ENCODE measurements at places on chromosomes 13 and 19.
A peak's percentile ranks its signal among the peaks of the same experiment; 100 is the strongest.

GRCh38 chr13:97506511-97506910, 72.5 kb downstream of the RAP2A start:
- DNase-seq = no peak

DNA sequence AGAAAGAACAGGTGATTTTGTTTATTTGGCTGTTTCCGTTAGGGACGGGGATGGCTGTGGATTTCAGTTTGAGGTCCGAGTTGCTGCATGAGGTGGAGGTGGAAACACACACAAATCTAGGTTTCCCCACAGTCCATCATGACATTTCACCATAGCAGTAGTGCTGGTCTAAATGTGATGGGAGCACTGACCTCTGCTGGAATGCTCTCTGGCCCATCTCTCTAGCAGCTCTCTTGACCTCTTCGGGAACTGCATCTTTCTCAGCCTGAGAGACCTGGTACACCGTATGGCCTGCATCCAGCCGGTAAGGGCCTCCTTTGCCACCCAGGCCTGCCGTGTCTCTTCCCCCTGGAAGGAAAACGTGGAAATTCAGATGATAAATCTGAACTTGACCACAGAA, 154.0 kb downstream of the RGCC start:
- no peak for DNase-seq

DNA sequence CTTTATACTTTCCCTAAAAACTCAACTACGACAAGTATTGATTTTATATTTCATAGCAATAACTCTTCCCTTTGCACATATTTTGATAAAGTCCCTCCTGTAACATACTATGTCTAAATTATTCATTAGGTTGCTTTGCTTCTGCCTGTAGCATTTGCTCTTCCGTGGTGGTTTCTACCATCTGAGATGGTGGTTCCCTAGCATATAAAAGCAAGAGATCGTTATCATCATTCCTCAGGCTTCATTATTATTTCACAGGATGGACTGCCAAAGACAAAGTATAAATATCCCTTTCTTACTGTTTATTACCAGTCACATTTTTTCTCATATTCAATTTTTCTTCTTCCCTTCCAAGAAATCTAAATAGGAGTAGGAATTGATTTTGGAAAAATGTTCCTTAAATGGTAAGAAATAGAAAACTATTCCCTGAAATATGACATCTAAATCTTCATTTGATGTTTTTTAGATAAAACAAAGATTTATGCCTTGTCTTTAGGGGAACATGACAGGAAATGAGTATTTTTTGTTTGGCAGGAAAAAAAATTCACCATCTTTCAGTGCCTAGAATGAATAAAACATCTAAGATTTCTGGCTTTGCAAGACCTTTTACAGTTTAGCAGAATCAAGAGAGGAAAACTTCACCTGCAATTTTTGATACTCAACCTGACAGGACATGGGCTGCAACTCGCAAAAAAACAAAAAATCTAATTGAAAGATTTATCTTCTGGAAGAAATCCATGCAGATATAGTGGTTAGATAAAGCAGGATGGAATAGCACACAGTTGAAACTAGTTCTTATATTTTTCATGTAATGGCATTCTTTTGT, 340.0 kb downstream of the SPRY2 start:
- no peak for DNase-seq

DNA sequence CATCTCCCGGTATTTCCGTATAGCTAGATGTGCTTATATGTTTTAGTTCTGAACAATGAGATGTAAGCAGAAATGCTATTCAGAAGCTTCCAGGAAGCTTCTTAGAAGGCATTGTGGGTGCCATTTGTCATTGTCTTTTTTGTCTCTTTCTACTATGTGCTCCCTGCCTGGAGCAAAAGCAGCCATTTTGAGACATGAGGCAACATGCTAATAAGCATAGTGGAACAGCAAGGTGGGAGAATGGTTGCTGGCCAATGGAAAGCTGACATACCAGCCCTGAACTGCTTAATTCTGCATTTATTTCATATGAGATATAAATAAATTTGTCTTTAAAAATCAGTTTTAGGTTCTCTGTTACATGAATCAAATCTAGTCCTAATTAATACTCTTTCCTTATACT, 299.7 kb downstream of the LMO7 start:
- DNase-seq = no peak

- DNase-seq = no peak
Observed at GRCh38 chr13:99653526-99653925, 152.3 kb downstream of the TM9SF2 start.

DNA sequence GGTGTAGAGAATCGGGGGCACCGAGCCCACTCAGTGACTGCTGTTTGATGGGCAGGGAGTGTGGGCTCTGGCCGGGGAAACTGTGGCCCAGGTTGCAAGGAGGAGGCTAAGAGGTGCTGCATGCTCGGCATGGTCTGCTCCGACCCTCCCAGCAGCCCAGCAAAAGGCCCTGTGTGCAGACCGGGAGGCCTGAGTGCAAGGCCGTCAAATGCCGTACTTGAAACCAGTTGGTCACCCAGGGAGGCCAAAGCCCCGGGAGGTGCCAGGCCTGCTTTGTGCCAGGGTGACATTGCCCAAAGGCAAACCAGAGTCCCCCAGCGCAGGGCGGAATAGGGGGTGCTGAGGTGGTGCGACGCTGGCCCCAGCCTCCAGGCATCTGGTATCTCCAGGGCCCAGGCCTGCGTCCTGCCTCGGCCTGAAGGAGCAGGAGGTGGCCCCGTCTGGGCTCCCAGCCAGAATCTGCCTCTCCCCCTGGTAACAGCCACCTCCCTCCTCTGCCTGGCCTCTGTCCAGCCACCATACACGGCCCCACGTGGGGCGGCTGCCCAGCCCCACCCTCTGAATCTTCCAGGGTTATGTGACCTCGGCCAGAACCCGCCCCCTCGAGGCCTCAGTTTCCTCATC, 4.0 kb downstream of the PIK3R2 start:
- DNase-seq = no peak

DNA sequence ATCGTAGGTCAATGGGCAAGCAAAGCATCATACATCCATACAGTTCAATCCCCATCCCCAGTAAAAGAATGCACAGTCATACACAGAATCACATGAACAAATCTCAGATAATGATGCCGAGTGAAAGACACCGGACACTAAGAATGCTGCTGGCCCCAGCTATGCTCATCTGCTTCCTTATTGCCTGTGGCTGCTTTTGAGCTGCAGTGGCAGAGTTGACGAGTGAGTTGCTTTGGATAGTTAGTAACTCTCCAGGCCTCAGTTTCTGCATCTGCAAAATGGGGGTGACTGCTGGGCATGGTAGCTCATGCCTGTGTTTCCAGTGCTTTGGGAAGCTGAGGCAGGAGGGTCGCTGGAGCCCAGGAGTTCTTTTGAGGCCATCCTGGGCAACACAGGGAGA, 12.9 kb upstream of the NFIC start:
- no peak for DNase-seq

GRCh38 chr19:48992581-48993174, 431 bp downstream of the GYS1 start:
- no peak for DNase-seq

- DNase-seq = peak; percentile 63
Observed at GRCh38 chr19:11293433-11294389, 2.2 kb upstream of the TSPAN16 start.

- DNase-seq = no peak
Observed at GRCh38 chr13:50911081-50911631, 1.6 kb downstream of the RNASEH2B start.

GRCh38 chr13:36339600-36340155, 6.5 kb downstream of the SPART start:
- DNase-seq = no peak

GRCh38 chr19:6103217-6103644, 7.1 kb downstream of the RFX2 start:
- no peak for DNase-seq

GRCh38 chr13:97856304-97856675, 97.2 kb upstream of the IPO5 start:
- no peak for DNase-seq

GRCh38 chr13:46296115-46296822, 84.5 kb downstream of the LRRC63 start:
- no peak for DNase-seq

DNA sequence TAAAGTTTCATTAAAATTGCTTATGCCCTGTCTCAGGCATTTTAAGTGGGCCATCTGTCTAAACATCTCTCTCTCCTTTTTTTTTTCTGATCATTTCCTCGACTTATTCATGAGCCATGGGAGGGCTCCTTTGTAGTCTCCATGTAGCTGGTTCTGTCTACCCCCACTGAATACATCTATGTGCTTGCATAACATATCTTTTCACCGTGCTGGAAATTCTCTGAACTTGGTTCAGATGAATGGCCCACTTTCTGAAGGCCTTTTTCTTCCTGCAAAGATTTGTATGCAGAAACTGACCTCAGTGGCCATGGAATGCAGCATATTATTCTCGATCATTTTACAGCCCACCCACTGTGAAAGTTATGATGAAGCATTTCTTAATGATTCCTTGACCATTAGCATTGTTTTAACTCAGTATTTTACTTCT, 225.3 kb downstream of the GGACT start:
- no peak for DNase-seq

DNA sequence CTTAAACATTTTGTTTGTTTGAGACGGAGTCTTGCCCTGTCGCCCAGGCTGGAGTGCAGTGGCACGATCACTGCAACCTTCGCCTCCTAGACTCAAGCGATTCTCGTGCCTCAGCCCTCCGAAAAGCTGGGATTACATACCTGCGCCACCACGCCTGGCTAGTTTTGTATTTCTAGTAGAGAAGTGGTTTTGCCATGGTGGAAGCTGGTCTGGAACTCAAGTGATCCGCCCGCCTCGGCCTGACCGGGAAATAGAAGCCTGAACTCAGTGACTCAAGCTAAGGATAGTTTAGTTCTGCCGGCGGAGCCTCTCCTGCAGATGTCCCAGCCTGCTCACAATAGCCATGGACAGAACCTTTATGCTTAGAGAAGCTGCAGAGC, 53.0 kb upstream of the ZNF254 start:
- peak; percentile 1 for DNase-seq

- no peak for DNase-seq
Observed at GRCh38 chr13:112726016-112726767, 36.4 kb downstream of the ATP11A start.

GRCh38 chr13:67844574-67844973, 614.4 kb upstream of the PCDH9 start:
- no peak for DNase-seq
